ENCODE measurements at places on chromosomes 16 and 17.

DNA sequence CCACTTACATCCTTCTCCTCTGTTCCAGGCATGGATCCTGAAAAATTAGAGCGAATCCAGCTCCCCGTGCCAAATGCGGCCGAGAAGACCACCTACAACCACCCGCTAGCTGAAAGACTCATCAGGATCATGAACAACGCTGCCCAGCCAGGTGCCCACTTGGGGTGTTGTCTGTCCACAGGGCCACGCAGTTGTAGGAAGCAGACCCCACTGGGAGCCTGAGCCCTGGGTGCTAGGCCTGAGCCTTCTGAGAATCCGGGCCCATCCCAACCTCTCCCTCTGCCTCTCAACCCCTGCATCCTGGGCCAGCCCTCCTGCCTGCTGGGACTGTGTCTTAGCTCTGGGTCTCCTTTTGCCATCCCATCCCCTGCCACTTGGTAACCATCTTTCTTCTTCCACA is 95.4 kb downstream of the CLEC16A start:
- no peak for DNase-seq

- peak; percentile 93 for DNase-seq
These were observed 14.7 kb downstream of the KCTD19 start for GRCh38 chr16:67311607-67312488.

DNA sequence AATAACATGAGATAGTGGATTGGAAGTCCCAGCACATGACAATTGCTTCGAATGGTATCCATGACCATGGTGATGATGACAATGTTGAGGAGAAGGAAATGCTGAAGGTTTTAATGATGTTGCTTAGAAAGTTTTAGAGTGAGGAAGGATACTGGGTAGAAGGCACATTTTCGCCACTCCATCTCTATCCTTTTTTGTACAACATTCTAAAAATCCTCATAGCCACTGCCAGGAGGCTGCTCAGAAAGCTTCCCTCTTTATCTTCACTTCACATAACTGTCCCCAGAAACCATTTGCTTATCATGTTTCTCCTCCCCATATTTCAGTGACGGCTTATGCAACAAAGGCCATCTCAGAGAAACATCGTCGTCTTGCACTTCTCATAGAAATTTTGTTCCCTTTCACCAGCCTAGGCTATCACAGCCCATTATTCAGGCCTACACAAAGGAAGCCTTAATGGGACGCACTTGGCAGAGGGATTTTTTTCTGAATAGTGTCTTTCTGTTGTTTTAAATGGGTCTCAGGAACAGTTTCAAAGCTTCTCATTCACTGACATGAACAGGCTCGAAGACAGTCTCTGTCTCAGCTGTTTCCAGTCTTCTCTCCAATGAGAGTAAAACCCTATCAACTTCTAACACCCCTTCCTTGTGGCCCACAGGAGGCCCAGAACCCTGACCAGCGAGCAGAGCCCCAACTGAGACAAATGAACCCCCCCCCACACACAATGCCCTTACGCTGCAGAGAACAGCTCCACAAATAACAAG is 506.7 kb downstream of the HAPSTR1 start:
- DNase-seq, result no peak

DNA sequence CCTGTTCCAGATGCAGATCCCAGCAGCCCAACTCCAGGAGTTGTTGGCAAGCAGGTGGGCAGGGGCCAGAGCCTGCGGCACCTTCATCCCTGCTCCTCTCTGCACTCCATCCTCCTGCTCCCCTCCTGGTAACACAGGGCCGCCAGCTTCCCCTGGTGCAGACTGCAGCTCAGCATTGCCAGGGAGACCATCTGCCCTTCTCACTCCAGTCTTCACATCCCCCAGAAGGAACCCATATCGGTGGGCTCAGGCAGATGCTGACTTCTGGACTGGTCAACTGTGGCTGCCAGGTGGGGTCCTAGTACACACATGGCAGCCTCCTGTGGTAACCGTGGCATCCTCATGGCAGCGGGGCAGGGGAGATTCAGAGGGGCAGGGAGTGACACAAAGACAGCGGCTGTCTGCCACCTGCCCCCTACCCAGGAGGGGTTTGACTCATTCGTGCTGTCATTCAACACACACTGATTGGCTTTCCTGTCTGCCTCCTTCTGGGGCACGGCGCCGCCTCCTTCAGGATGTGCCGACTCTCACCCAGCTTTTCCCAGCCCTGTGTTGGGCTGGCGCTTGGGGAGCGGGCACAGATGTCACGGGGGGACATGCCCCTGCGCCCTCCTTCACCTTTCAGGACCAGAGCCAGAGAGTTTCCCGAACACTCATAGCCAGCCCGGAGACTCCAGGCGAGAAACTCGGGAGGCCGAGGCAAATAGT is 120.9 kb downstream of the CMIP start:
- DNase-seq, result no peak
